ENCODE measurements at places on chromosomes 2 and 18.

DNA sequence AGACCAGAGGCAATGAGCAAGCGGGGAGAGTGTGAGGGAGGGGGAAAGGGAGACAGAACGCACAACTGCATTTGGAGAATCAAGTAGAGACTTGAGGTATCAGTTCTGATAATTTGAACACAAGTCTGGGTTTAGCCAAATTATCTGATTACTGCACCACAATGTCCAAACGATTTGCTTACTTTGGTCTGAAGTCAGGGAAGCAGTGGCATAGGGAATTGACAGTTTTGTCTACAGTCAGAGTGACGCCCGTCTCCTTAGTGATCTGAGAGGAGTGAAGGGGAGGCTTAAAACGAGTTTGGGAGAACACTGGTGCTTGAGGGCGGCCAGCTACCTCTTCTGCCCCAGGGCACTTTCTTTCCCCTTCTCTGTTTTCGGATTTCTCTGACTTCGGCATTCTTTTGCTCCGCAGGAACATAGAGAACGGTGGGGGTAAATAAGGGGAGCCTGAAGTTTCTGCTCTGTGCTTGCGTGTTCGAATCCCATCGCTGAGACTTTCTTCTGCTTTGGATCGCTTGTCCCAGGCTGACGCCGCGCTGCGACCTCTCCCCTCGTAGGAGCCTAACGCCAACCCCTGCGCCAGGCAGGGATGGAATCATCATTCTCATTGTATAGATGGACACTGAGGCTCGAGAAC is 2.9 kb upstream of the DLX2 start:
- no peak for DNase-seq

DNA sequence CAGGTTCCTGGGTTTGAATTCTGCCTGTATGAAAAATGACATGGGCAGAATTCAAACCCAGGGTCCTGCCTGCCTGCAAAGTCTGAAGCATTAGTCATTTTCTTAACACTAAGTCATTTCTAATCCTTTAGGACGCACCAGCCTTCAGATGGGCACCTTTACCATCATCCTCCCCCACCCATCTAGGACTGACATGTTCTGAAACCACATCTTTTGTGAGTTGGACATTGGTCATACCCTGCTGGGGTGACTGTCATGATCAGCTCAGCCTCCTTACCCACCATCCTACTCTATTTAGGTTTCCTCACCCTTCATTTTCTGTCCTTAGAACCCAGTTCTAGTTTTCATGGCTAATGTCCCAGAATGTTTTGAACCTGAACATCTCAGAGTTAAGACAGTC is 104.9 kb downstream of the TRIB2 start:
- DNase-seq, result no peak

DNA sequence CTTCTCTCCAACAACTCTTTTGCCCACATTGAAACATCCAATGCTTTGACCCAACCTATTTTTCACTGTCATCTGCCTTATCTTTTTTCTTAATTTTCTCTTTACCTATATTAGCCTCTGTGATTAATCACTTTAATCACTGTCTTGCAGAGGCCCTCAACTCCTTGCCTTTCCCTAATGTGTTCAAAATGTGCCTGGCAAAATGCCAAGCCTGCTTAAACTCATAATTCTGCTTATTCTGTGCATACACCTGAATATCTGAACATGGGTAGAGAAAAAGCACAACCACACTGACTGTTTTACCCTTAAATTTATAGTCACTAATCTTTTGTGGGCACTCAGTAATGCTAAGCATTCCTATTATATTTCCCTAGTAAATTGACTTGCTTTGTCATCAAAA is 63.0 kb upstream of the GALNT13 start:
- DNase-seq, result no peak

DNA sequence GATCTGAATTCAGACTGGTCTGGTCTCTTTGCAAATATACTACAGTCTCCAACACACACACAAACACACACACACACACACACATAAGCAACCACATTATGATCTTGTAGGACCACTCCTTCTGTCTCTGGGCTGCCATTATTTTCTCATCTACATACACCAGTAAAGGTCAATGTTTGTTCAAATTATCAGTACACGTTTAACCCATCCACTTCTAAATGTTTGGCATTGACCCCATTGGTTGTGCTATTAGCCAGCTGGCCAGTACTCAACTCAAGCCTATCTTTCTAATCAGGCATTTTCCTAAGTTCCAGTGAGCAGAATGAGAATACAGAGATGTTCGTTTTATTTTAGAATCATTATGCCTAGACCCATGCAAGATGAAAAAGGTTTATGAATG is 186.4 kb downstream of the CNTNAP5 start:
- no peak for DNase-seq

GRCh38 chr2:226721541-226721940 is 78.1 kb downstream of the IRS1 start:
- no peak for DNase-seq

DNA sequence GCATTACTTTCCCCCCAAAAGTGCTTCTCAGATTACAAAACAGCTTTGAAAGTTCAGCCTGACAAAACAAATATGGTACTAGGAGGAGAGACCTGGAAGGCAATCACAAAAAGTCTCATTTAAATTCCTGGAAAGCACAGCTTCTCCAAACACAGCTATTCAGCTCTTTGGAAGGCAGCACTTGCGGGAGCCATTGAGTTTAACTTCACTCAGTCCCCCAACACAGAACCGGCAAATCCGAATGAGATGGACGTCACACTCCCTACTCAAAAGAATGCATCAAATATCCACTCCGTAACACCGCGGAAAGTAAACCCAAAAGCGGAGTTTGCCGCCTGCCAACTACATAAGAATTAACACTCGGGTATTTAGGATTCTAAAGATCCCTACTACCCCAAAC is 638 bp downstream of the ST6GAL2 start:
- no peak for DNase-seq

DNA sequence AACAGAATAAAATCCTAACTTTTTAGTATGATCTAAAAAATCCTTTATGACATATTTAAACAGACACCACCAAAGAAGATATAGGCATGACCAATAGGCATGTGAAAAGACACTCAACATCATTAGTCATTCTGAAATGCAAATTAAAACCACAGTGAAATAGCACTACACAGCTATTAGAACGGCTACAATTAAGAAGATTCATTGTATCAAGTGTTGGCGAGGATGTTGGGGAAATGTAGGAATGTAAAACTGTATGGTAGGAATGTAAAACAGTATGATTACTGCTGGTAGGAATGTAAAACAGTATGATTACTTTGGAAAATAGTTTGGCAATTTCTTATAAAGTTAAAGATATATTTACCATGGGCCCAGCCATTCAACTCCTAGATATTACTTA is 253.3 kb upstream of the TCF4 start:
- no peak for DNase-seq

DNA sequence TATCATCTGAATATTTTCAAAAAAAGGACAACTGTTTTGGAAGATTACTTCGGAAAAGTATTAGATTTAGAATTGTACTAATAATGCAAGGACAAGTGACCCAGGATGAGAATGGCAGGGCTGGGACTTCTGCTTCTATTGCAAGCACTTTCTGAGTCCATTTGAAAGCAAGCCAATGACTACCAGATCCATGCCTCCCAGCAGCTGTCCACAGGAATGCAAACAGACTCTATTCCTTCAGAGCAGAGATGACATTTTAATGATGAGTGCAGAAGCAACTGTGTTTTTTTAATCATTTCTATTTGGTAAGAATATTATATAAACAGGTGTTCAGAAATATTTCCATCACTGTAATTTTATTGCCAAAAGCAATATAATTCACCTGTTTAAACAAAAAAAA is 456.7 kb downstream of the SOX11 start:
- DNase-seq, result no peak

DNA sequence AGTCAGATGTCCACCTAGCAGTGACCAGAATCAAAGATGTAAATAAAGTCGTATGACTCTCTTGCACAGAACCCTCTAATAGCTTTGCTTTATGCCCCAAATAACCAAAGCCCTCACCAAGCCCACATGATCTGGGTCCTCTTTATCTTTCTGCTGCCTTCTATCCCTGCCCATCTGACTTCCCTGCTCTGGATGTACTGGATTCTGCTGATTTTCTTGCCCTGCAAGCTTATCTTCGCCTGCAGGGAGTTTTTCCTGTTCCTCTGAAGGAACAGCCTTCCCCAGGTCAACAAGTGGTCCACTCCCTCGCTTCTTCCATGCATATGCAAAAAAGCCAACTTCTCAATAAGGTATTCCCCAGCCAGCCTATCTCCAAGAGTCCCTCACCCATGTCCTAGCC is 18.7 kb downstream of the IL36B start:
- no peak for DNase-seq

DNA sequence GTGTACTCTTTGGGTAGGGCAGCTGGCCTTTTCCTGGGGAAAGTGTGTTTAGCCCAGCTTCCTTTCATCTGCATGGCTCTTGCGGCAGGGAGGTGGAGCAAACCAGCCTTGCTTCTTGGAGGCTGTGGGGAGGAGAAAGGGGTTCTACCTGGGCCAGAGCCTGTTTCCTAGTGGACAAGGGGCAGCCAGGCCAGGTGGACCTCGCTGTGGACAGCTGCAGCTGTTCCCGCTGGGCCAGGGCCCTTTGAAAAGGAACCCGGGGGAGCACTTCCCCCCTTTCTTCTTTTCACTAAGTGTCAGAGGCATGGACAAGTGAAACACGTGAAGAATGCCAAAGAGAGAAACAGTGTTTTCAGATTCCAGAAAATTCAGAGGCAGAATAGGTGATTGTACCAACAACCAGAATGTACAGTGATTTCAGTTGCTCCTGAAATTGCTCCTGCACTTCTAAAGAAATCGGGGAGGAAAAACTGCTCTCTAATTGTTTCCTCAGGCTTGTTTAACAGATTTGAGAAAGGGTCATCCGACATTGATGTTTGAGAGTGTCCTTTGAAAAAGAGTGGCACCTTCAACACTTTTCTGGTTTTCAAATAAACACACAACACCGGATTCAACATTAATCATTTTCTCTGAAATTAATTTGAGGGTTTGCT is 3.9 kb downstream of the GLI2 start:
- no peak for DNase-seq

DNA sequence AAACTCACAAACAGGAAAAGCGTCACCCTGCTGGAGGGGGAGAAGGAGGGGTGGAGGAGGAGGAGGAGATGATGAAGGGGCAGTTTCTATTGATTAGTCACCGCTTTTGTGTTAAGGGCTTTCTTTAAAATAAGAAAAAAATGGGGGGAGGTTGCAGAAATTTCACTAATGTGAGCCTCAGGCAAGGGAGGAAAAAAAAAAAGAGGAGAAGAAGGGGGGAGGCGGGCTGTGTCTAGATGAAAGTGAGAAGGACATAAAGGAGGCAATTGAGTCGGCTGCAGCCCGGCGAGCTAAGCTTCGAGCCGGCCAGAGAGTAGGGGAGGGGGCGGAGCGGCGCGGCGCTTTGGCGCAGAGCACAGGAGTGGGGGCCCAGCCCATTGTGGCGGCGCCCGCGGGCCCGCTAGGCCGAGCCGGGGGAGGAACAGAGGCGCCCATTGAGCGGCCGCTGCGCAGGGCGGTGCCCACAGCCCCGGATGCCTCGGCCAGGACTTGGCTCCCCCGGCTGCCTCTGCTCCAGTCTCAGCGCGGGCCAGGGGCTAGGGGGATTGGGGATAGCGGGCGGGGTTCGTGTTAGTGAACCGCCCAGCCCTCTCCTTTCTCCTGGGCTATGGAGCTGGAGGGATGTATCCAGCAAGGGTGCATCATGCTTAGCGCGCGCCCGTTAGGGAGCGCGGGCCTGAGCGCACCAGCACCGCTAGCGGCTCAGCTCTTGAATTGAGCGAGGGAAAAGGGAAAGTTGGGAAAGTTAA is 7.9 kb downstream of the PAX3 start:
- DNase-seq, result no peak

GRCh38 chr2:23618794-23619530 is 234.0 kb downstream of the KLHL29 start:
- no peak for DNase-seq

- DNase-seq, result no peak
Measured at GRCh38 chr2:105377871-105378270, 21.0 kb downstream of the FHL2 start.

DNA sequence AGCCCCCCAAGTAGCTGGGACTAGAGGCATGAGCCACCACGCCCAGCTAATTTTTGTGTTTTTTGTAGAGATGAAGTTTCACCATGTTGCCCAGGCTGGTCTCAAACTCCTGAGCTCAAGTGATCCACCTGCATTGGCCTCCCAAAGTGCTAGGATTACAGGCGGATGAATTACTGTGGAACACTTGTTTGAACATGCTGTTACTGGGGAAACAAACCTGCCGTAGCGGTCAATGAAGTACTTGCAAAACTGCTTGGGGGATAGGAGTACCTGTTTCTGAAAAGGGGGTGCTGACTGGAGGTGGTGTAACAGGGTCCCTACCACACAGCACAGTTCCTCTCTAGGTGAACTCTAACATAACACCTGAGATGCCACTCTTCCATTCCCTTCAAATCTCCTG is 5.9 kb upstream of the IMPACT start:
- no peak for DNase-seq

- DNase-seq, result no peak
Measured at GRCh38 chr2:202158796-202159195, 79.6 kb downstream of the SUMO1 start.

- DNase-seq, result no peak
Measured at GRCh38 chr2:211014376-211014775, 458.0 kb downstream of the CPS1 start.

DNA sequence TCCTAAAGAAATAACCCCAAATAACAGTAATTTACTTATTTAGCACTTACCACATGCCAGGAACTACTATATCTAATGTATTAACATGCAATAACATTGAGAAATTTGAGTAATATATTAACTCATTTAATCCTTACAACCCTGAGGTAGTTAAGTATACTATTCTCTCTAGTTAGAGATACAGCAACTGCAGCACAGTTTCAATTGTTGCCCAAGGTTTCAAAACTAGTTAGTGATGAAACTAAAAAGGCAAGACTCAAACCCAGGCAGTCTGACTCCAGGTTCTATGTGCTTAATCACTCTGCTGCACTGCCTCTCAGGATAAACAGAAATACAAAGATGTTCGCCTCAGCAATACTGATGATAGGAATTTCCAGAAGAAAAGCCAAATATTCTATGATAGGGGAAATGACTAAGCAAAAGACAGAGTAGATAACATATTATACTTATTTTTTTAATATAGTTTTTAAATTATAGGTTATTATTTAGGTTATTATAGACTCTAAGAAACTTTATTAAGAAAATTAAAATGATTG is 88.0 kb downstream of the SS18 start:
- no peak for DNase-seq

DNA sequence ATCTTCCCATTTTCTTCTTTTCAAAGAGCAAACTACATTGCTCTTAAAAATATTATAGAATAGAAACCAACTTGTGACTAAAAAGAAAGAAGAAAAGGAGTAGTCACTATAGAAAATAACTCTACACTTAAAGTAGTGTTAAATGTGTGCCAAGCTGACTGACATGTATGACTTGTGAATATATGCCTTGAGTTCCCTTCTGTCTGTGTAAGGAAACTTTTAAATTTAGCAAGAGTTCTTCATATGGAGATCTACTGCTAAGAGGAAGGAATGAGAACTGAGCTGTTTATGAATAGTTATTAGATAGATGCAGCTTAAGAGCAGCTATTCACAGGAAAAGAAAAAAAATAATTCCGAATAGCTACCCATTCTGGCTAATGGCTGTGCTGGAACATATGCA is 1221.7 kb upstream of the ZEB2 start:
- DNase-seq, result no peak

GRCh38 chr18:11400703-11401102 is 208.7 kb upstream of the SLC35G4 start:
- no peak for DNase-seq
